ENCODE measurements at places on chromosomes 1 and 21.

- no peak for DNase-seq
Measured at GRCh38 chr21:45302082-45303061, 14.7 kb upstream of the POFUT2 start.

- no peak for DNase-seq
Measured at GRCh38 chr1:2611621-2612437, 21.0 kb downstream of the MMEL1 start.

- DNase-seq, result no peak
Measured at GRCh38 chr1:247855911-247856310, 1.1 kb upstream of the TRIM58 start.

DNA sequence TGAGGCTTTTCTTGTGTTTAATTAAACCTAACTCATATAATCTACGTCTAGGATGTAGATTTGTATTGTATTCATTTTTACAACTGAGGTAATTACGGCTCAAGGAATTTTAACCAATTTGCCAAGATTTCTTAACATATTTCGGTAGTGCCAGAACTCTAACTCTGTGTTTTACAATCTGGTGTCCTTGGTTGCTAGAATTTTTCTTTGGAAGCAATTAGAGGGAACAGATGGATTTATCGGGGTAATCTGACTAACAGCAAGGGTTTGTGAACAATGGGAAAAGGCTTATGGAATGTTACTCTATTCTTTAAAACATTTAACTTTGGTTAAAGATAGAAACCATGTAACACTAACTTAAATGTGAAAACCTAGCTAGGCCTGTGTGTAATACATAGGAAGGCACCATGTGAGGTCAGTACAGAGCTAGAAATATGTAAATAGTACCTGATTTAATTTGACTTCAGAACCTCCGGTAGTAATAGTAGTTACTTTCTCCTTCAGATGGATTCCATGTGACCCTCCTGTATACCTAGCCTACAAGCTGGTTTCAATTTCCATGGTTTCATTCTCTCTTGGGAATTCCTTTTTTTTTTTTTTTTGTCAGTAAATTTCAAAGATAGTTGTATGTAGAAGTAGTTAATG lies 1.2 kb downstream of the MTF2 start:
- peak; percentile 89 for DNase-seq

Data from kidney glomerular epithelial cell (primary cell).